Ureter (tissue), 1 donor: ENCODE measurements at places on chromosomes 13 and 19. TPM values are rescaled to one million over a fixed set of nuclear protein-coding genes. Genes with fewer than 3 reads are reported as not detected.

Gene APLP1
- total RNA-seq, result 6.2 TPM

Gene CBLC
- 49.5 TPM for total RNA-seq

Gene KIR2DL4
- total RNA-seq, result 0.39 TPM

Gene CEACAM16
- total RNA-seq, result not detected

Gene THSD1
- total RNA-seq, result 6.0 TPM

Gene FCER2
- not detected for total RNA-seq

Gene IL17D
- total RNA-seq, result 3.9 TPM
